K562 (cell line): ENCODE measurements at places on chromosomes 11 and 22.

- no peak for DNase-seq
These were observed 160.5 kb upstream of the DDI1 start for GRCh38 chr11:103875855-103876510.

GRCh38 chr11:129324533-129325175, 51.0 kb upstream of the BARX2 start:
- DNase-seq, result no peak

DNA sequence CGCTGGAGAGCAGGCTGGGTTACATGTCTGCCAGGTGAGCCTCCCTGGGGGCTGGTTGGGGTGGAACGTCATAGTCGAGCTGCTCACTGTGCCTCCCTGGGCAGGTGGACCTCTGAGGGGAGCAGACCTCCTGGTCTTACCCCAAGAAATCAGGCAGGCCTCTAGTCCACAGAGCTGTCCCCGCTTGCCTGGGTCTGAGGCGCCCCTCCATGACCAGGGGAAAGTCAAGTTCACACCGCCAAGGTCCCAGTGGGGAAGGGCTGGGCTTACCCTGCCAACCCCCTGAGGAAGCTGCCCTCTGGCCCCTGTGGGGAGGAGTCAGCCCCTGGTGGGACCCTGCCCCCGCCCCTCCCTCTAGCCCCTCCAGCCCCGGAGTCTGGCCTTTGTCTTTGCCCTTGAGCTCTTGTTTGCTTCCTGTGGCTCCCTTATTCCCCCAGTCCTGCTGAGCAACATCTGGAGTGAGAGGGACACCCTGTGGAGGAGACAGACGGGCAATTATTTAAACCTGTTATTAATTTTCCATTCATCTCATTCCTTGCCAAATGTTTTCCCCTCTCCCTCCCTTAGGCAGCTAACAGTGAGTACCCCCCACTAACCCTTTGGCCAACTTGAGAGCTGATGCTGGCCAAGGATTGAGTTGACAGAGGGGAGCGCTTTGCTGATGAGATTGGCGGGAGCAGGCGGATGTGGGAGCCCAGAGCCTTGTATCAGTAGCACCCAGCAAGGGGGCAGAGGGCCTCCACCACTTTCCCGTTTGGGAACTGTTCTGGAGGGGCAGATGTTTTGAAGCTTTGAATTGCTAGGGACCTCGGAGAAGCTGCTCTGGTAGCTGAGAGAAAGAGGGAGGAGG, 83.4 kb downstream of the CEP164 start:
- no peak for DNase-seq

GRCh38 chr11:76782531-76783293, 444 bp upstream of the TSKU start:
- DNase-seq, result peak; percentile 93

DNA sequence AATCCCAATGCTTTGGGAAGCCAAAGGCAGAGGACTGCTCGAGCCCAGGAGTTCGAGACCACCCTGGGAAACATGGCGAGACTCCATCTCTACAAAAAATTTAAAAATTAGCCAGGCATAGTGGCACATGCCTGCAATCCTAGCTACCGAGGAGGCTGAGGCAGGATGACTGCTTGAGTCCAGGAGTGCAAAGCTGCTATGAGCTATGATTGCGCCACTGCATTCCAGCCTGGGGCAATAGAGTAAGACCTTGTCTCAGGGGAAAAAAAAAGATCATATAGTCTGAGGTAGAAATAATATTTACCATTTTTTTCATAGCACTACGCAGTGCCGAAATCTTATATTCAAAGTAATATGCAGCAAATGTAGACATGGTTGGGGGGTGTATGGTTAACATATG, 47.8 kb downstream of the MRTFA start:
- DNase-seq, result no peak

DNA sequence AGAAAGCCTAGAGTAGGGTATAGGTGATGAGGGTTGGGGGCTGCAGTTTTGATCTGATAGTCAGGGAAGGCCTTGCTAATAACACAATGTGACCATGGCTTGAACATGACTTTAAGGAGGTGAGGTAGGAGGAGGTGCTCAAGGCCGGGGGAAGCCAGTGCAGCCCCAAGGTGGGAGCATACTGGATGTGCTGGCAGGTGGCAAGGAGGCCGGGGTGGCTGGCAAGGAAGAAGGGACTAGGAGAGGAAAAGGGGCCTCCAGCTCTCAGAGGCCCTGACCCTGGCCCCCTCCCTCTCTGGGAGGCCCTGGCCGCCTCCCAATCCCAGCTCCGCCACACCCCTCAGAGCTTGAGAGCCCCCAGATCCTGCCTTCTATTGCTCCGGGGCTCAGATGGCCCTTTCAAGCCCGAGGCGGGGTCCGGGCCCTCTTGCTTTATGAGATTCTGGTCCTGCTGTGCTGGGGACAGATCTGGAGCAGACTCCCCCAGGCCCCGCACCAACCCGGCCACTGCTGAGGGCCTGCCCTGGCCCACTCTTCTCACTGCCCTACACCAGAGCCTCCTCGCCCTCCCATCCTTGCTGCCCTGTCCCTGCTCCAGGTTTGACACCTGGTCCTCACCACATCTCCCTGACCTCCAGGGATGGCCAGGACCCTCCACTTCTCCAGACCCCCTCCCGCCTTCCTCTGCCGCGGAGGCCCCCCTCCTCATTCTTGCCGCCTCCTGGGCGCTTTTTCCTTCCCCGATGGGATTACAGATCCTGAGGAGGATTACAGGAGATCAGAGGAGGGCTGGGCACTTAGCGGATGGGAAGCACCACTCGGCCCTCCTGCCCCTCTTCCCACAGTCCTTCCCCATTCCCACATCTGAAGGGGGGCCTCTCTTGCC, 1.8 kb downstream of the PITPNM1 start:
- no peak for DNase-seq

DNA sequence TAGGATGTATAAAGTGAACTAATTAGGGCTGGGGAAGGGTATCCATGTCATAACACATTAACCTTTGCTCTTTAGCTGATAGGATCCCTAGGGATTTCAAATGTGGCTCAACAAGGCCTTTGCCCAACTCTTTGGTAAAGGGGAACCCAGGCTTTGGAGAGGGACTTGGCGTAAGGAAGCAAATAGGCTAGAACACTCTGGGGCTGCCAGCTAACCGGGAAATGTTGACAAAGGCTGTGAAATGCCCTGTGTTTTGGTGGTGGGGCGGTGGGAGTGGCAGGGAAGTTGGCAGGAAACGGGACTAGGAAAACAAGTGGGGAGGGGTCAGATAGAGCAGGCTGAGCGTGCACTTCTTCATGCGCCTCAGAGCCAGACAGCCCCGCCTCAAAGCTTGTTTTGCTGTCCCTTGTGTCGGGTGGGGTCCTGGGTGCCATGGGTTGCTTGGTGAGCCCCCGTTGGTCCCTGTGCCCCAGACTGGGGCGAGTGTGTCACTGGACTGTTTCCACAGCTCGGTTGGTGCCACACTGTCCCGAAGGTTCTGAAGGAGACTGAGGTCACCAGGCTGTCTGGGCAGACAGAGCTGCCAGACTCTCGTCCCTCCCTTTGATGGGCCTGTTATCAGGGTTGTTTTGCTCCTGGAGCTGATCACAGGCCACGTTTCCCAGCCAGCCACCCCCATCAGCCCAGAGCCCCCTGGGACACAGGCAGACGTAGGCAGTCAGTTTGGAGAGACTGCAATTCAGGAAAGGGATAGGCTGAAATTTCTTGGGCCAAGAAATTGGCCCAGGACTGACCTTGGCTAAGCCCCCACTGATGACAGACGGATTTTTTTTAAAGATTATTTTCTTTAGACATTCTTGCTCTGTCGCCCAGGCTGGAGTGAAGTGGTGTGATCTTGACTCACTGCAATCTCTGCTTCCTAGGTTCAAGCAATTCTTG, 19.6 kb downstream of the KCTD21 start:
- DNase-seq, result no peak

GRCh38 chr11:131099746-131100145, 183.5 kb upstream of the SNX19 start:
- DNase-seq, result no peak

- no peak for DNase-seq
These were observed 12.5 kb upstream of the CSF2RB start for GRCh38 chr22:36900880-36901279.

- no peak for DNase-seq
These were observed 3.9 kb downstream of the FADD start for GRCh38 chr11:70206982-70207376.

GRCh38 chr11:60700689-60701468, 1.5 kb downstream of the MS4A8 start:
- peak; percentile 23 for DNase-seq

- DNase-seq, result peak; percentile 65
These were observed 23.9 kb upstream of the TMPRSS13 start for GRCh38 chr11:117953024-117953671.

DNA sequence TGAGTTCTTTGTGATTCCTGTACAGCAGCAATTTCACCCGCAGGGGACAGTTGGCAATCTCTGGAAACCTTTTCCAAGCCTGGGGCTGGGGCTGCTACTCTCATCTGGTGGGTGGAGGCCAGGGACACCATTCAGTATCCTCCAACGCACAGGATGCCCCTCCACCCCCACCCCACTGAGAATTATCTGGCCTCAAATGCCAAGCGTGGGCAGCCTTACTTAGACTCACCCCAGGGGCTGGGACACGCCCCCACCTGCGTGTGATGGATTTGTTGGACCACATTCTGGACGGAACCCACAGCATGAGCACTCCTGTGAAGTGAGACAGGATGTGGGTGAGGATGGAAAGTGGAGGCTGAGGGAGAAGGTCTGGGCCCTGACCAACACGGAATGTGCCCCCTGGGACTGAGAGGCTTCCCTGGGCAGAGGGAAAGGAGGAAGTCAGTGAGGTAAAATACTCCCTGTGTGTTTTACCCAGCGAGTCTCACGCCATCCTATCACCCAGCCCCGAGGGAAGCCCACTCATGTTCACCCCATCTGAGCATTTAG, 13.7 kb downstream of the RASD2 start:
- DNase-seq, result no peak

GRCh38 chr22:39343259-39344045, 6.3 kb upstream of the SYNGR1 start:
- DNase-seq, result peak; percentile 47

DNA sequence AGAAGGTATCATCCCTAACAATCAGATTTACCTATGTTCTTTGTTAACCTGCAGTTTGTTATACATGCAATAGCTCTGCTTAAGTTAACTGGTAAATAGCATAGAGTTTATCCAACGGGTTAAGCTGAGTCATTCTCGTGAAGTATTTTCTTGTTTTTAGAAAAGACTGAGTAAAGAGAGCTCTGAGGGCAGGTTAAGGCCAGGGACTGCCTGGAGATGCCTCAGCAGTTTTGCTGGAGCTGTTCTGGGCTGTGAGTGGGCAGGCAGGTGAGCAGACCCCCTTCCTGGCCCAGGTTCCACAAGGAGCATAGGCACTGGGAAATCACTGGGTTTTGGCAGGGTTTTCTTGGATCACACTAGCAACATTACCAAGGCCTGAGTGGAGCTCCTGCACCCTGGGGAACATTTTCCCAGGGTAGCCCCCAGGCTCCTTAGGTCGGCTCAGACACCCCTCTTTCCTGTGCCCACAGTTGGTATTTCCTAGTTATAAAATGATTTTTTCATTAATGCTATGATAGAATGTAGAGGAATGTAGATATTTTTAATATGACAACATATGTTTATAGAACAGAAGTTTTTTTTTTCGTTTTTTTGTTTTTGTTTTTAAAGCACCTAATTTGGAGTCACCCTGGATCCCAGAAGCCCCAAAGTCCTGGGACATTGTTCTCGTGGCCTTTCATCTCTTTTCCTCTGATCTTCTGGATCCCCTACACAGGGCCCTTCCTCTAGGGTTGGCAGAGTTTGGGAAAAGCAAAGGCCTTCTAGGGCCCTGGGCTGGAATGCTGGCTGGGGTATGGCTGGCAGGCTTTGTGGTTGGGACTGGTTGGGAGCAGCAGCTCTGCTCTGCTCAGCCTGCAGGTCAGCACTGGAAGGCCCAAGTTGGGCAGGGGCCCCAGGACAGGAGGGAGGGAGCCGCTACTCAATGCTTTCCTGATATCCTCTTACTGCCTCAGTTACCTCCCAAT, 26.7 kb downstream of the IRAG1 start:
- peak; percentile 37 for DNase-seq

DNA sequence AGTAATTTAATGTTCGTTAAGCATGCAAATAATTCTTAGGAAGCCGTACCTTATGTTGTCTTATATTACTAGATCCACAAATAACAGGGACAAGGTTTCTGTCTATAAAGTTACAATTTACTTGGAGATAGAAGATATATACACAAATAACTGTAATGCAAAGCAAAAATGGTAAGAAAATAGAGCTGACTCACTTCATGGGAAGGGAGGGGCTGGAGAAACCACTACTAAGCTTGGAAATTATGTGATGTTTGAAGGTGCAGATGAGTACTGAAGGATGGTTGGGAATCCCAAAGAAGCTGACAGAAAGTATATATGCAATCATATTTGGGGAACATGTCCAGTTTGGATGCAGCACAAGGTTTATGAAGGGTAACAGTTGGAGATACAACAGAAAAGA, 4.0 kb downstream of the NPAT start:
- peak; percentile 34 for DNase-seq

- DNase-seq, result no peak
These were observed 72.0 kb downstream of the VPREB1 start for GRCh38 chr22:22316589-22316988.

DNA sequence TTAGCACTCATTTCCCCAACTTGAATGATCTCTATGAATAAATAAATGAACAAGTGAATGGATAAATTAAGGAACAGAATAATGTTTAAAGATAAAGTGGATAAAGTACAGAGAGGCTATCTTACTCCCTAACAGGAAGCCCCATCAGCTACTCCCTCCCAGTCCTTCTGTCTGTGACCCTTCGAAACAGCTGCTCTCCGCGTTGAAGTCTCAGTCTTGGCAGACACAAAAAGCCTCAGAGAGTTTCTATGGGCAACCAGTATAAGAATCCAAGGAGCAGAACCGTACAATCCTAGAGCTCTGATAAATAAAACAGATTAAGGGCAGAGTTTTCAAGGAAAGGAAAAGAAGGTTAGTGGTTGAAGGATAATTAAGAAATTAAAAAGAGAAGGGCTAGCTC, 35.0 kb downstream of the GUCY1A2 start:
- DNase-seq, result no peak

DNA sequence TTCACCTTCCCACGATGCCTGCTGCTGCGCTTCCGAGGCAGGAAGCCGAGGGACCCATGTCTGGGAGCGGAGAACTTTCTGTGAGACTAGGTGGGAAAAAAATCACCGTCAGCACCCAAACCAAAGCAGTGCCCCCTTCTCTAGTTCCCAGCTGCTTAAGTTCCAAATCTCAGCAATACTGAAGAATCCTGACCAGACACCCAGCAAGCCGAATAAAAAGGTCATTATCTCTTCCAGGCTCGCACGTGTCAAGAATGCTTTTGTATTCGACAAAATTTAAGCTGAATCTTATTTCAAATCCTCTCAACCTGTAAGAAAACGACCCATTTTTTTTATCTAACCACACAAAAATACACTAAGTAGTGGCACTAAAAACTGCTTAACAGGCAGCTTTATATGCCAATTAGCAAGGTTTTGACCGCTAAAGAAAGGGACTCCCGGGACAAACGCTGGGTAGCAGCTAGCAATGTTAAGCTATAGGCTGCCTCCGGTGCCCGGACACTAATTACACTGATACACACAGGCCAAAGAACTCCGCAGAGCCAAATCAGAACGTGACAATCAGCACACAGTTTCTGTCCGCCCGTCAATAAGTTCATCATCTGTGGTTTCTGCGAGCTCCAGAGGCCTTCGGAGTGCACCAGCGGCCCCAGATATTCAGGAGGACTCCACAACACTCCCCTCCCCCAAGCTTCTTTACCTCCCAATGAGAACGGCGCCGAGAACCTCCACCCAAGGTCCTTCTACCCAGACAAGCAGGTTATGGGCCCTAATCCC, 728 bp downstream of the RPL3 start:
- no peak for DNase-seq

GRCh38 chr22:47625531-47626427, 863.3 kb downstream of the TBC1D22A start:
- no peak for DNase-seq

GRCh38 chr11:109994907-109995306, 98.3 kb upstream of the ZC3H12C start:
- no peak for DNase-seq
